ENCODE measurements at places on chromosomes 7 and 10. TPM values are rescaled to one million over a fixed set of nuclear protein-coding genes. Genes with fewer than 3 reads are reported as not detected.

IFIT1B gene
- total RNA-seq: under 0.01 TPM

FAM180A gene
- 20.2 TPM for total RNA-seq

STEAP1 gene
- total RNA-seq: 30.7 TPM

ZNF467 gene
- 0.95 TPM for total RNA-seq

BMPER gene
- 7.4 TPM for total RNA-seq

CPVL gene
- total RNA-seq: 0.16 TPM

GRM3 gene
- not detected for total RNA-seq

LRRD1 gene
- not detected for total RNA-seq

ELMO1 gene
- 0.16 TPM for total RNA-seq

GJD4 gene
- not detected for total RNA-seq

EGR2 gene
- total RNA-seq: not detected

ATG9B gene
- under 0.01 TPM for total RNA-seq

ANKRD61 gene
- total RNA-seq: not detected

PDZD7 gene
- total RNA-seq: 2.0 TPM

KNDC1 gene
- total RNA-seq: 3.3 TPM

GHRHR gene
- total RNA-seq: not detected

SORCS3 gene
- not detected for total RNA-seq

RET gene
- 0.17 TPM for total RNA-seq

CPA2 gene
- not detected for total RNA-seq

GIMAP7 gene
- not detected for total RNA-seq

OIT3 gene
- total RNA-seq: 0.32 TPM

HOXA13 gene
- total RNA-seq: not detected

WNT8B gene
- total RNA-seq: not detected

ZNF425 gene
- 6.3 TPM for total RNA-seq

GPR37 gene
- total RNA-seq: 4.7 TPM

HTR7 gene
- 3.3 TPM for total RNA-seq

ACSL5 gene
- total RNA-seq: 3.3 TPM

EN2 gene
- total RNA-seq: not detected

TEX36 gene
- total RNA-seq: not detected

TAS2R5 gene
- total RNA-seq: 0.43 TPM

CHRM2 gene
- total RNA-seq: 3.0 TPM

CALHM1 gene
- not detected for total RNA-seq

FAM221A gene
- total RNA-seq: 0.95 TPM

OR9A2 gene
- total RNA-seq: not detected

OPN4 gene
- not detected for total RNA-seq

AGAP9 gene
- total RNA-seq: 4.1 TPM

OR2A1 gene
- total RNA-seq: not detected

FAM25G gene
- not detected for total RNA-seq

TFAM gene
- 15.5 TPM for total RNA-seq

C7orf57 gene
- total RNA-seq: not detected

NAT16 gene
- not detected for total RNA-seq

MYO1G gene
- under 0.01 TPM for total RNA-seq

LOXL4 gene
- 13.3 TPM for total RNA-seq

NKX1-2 gene
- total RNA-seq: not detected

CYP3A5 gene
- 3.1 TPM for total RNA-seq

LGI1 gene
- not detected for total RNA-seq

ZNF804B gene
- total RNA-seq: not detected

LRRC17 gene
- 381 TPM for total RNA-seq

TMEM273 gene
- total RNA-seq: not detected

GPR26 gene
- not detected for total RNA-seq

GJC3 gene
- not detected for total RNA-seq

NCAPG2 gene
- 7.4 TPM for total RNA-seq

TES gene
- 39.1 TPM for total RNA-seq

PSD gene
- 8.4 TPM for total RNA-seq

CALML5 gene
- not detected for total RNA-seq
